ENCODE measurements at places on chromosomes 1 and 21.

- no peak for DNase-seq
Observed at GRCh38 chr1:100239961-100240360, 9.7 kb downstream of the DBT start.

- DNase-seq = no peak
Observed at GRCh38 chr1:179955287-179955680, 674 bp downstream of the CEP350 start.

DNA sequence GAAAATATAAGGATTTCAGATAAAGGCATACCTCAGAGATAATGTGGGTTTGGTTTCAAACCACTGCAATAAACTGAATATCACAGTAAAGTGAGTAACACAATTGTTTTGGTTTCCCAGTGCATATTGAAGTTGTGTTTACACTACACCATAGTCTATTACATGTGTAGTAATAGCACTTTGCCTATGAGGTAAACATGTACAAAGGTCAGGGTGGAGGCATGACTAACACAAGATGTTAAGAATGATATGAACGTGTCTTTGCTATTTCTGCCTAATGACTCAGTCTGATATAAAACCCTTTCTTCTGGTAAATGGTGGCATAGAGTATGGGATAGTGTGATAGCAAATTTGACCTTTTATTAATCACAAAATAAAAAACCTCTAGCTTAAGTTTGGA, 621.5 kb upstream of the ADGRL2 start:
- DNase-seq = no peak

DNA sequence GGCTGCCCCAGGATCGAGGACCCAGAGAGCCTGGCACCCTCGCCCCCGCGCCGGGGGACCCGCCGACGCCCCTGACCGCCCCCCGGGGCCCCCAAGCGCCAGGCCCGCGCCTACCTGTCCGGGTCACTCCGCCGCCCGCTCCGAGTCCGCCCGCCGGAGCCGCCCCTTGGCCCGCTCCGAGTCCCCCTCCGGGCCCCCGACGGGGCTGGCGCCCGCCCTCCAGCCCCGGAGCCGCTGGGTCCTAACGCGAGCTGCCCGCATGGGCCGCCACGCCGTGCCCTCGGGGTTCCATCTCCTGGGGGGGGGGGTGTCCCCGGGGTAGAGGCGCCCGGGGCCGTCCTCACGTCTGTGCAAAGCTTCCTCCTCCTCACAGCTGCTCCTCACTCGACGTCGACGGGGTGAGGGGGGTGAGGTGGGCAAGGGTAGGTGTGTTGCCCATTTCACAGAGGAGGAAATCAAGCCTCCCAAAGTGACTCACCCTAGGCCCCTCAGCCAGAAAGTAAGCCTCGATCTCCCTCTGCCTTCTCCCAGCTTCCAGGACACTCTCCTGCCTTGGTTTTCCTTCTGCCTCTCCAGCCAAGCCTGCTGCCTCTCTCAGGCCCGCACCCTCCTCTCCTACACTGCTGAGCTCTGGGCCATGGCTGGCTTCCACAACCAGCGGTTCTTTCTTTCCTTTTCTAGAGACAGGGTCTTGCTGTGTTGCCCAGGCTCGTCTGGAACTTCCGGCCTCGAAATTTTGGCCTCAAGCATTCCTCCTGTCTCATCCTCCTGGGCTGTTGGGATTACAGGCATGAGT, at the start of gene MFAP2:
Gene MFAP2, minus strand, starts transcription at position 148 of the 796 bp plus-strand sequence. CDS start 2,347 bp downstream, outside the sequence.
- no peak for DNase-seq

DNA sequence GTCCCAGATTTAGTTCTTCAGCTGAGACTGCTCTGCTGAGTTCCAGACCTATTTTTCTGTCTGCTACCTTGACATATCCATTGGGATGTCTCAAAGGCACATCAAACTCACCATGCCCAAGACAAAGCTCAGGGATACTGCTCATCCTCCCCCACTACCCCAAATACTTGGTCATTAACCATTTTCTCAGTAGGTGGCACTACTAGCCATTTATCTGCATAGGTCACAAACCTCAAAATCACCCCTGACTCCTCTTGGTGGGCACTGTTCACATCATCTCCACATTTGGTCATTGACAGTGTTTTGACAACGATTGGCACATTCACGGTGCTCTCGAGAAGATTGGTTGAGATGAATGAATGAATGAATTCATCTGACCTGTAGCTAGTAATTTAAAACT, 32.1 kb downstream of the CACNA1S start:
- no peak for DNase-seq

- no peak for DNase-seq
Observed at GRCh38 chr1:112687785-112688496, 13.5 kb downstream of the MOV10 start.

DNA sequence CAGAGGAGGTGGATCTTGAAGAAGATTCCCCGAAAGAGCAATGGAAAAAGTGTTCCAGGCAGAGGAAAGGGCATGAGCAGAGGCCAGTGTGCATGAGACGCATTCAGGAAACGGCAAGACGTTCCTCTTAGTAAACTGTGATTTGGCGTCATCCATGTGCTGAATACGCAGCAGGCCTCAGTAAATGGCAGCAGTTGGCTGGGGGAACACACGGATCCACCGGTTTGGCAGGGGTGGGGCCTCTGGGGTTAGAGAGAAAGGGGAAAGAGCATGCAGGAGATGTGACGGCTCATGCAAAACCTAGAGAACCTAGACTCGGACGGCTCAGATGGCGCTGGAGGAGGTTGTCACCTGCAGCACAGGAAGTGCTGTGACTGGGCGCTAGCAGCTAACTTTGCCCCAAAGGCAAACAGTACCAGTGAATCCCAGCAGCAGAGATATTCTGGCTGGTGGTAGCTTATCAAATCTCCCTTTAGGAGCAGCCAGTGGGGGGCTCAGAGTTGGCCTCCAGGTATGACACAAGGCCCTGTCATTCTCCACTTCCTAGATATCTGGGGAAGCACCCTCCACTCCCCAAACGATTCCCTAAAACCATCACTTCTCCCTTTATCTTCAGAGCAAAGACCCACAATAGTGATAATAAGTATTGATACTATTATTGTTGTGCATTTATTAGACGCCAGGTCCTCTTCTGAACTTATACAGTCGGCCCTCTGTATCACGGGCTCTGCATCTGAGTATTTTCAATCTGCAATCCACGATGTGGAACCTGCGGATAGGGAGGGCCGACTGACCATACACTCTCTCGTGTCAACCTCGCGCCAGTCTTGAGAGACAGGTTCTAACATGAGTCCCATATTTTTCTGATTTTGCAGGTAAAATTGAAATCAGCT, 7.6 kb downstream of the LAPTM5 start:
- DNase-seq = peak; percentile 45

GRCh38 chr1:21338573-21339355, 48.5 kb upstream of the ECE1 start:
- DNase-seq = no peak

All from stimulated activated CD8-positive, alpha-beta memory T cell treated with anti-CD3 and anti-CD28 coated beads, Interleukin-4, amount 100 ng/mL, for 1 hour (primary cell).